Anterior cingulate cortex (tissue), 58 donors: ENCODE measurements at places on chromosomes 7 and 10.

DNA sequence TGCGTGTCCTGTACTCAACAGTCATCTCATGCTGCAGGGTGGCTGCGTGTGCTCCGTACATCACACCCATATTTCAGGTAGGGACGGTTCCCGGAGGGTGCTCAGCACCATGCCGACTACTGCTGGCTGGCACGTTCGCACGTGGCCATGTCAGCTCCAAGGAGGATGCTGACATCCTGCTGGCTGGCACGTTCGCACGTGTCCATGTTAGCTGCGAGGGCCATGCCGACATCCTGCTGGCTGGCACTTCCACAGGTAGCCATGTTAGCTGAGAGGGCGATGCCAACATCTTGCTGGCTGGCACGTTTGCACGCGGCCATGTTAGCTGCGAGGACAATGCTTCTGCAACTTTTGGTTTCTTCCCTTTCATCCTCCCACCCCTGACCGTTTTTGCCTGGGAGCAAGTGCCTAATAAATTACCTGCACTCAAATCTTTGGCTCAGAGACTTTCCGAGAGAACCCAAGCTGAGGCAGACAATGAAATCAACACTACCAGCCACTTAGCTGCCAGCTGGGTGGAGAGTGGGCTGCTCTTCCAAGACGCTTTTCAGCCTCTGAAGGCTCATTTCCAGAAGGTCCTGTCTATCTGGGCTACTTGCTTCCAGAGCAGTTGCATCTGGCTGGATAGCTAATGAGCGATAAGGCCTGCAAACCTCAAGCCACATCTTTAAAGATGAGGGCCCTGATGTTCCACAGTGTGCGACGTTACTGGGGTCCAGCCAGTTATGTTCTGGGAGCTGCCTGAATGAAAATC is 104.6 kb downstream of the WDR37 start:
- no peak for DNase-seq

- DNase-seq = no peak
Measured at GRCh38 chr7:93249491-93250148, 17.5 kb downstream of the VPS50 start.

GRCh38 chr10:119502209-119502608 is 40.3 kb downstream of the RGS10 start:
- no peak for DNase-seq

- no peak for DNase-seq
Measured at GRCh38 chr10:44949127-44949802, 10.3 kb upstream of the RASSF4 start.

DNA sequence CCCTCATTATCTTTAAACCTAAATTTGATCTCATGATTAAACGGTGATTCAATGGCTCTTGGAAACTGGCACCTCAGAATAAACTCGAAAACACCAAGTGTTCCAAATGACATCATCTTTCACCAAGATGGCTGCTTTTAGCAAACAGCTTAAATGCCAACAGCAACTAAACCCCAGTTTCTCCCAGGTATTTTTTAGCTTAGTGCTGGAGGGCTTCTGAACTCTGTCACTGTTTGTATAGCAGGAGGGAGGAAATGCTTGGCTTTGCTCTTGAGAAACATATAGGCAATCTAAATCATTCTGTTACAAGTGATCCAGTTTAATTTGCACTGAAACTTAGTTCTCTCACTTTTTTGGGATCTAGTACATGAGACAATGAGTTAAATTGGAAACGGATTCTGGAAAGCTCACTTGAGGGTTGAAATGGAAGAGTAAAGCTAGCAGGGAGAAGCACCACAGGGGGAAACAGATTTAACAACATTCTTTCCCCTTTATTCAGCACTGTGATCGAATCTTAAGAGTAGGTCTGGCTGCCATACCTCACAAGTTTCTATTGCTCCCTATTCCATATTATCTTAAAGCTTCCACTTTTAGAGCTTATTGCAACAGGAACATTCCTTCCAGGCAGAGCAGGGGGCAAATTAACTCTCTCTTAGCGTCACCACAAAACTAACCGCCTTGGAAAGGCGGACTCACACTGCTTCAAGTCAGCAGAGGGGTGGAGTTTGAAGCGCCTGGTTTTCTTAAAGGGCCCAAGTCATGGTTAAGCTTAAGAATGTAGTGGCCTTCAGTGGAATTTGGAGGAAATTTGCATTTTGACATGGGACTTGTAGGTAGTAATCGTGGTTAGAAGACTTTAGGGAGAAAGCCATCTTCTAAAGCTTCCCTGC is 1.8 kb upstream of the CCDC6 start:
- peak; percentile 45 for DNase-seq

- DNase-seq = no peak
Measured at GRCh38 chr7:20441991-20442441, 111.3 kb downstream of the ITGB8 start.

- no peak for DNase-seq
Measured at GRCh38 chr7:152564656-152565250, 111.2 kb downstream of the XRCC2 start.

GRCh38 chr7:97871659-97872024 is 566 bp downstream of the ASNS start:
- no peak for DNase-seq

GRCh38 chr10:124168581-124168980 is 75.2 kb upstream of the CHST15 start:
- no peak for DNase-seq

- no peak for DNase-seq
Measured at GRCh38 chr7:1914321-1914720, 244.2 kb downstream of the ELFN1 start.

GRCh38 chr10:90398566-90398965 is 459.3 kb downstream of the HTR7 start:
- no peak for DNase-seq
